ENCODE measurements at places on chromosomes 7 and 10.

- no peak for DNase-seq
Measured at GRCh38 chr7:20401861-20402746, 71.4 kb downstream of the ITGB8 start.

DNA sequence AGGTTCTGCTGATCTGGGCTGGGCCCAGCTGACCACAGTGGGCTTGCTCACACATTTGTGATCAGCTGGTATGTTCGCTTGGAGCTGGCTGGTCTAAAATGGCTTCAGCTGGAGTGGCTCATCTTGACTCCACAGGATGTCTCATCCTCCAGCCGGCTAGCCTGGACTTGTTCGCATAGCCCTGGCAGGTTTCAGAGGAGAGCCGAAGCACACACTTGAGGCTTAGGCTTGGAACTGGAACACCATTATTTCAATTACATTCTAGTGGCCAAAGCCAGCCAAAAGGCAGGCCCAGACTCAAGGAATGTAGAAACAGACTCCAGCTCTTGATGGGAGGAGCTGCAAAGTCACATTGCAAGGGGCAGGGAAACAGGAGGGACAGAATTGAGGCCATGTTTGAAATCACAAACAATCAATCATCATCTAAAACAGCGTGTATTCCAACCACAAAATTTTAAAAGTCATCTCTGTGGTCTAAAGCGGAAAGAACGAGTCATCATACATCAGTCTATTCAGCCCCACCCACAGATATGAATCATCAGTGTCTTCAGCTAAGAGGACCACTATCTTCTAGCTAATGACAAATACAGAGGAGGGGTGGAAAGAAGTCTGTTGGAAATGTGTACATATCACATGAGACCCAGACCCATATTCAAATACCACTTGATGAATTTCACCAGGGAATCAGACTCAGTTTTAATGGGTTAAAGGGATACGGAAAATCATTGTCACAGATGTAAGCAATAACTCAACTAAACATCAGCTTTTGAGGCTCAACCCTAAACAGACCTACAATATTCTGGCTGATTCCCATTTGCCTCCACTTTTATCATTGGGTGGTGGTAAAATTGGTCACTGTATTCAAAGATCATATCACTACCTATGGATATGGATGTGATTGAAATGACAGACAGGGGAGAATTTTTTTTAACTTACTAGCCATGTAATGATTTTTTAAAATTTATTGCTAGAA is 139.0 kb upstream of the MKLN1 start:
- DNase-seq, result no peak

DNA sequence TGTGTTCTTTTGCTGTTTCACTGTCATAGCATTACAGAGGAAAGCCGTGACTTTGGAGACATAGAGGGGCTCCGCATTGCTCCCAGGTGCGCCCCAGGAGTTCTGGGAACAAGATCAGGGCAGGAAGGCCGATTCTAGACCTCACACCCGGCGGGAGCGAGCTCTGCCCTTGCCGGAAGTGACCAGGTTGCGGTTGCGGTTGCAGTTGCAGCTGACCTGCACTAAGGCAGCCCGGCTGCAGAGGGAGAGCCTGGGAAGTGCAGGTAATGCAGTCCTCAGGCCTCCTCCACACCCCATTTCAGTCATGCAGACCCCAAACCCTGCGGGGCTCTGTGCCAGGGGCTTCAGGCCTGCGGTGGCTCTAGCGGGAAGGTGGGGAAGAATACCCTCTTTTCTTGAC is 130.0 kb upstream of the LANCL2 start:
- no peak for DNase-seq

DNA sequence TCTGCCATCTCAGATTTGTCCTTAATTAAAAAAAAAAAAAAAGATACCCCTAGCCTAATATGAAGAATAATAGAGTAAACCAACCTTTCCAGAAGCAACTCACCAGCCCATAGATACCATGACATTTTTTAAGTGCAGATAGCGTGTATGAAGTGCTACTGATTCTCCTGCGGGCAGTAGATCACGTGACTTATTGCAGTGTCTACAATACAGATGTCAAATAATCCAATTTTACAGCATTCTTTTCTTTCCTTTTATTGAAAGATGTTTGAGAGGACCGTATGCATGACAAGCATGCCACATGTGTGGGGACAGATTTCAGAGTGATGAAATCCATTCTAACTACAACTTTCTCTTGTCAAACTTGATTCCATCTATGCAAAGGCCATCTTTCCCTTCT is 232.9 kb upstream of the SP4 start:
- DNase-seq, result no peak

DNA sequence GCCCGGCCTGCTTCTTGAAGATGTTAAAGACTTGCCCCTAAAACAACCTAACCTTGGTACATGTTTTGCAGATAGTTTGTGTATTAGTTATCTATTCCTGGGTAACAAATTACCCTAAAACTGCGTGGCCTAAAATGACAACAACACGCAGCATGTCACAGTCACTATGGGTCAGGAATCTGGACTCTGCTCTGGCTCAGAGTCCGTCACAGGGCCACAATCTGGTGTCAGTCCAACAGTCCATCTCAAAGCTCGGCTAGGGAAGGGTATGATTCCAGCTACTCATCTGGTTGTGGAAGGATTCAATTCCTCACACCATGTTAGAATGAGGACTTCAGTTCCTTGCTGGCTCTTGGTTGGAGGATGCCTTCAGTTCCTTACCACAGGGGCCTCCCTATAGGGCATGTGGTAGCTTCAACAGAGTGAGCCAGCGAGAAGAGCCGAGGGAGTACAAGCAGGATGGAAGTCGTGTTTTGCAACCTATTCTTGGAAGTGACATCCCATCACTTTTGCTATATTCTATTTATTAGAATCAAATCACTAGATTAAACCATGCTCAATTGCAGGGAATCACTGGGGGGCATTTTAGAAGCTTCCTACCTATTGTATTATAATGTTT is 71.3 kb downstream of the ANLN start:
- DNase-seq, result no peak

GRCh38 chr7:71626206-71626605 is 494.3 kb downstream of the GALNT17 start:
- DNase-seq, result no peak

DNA sequence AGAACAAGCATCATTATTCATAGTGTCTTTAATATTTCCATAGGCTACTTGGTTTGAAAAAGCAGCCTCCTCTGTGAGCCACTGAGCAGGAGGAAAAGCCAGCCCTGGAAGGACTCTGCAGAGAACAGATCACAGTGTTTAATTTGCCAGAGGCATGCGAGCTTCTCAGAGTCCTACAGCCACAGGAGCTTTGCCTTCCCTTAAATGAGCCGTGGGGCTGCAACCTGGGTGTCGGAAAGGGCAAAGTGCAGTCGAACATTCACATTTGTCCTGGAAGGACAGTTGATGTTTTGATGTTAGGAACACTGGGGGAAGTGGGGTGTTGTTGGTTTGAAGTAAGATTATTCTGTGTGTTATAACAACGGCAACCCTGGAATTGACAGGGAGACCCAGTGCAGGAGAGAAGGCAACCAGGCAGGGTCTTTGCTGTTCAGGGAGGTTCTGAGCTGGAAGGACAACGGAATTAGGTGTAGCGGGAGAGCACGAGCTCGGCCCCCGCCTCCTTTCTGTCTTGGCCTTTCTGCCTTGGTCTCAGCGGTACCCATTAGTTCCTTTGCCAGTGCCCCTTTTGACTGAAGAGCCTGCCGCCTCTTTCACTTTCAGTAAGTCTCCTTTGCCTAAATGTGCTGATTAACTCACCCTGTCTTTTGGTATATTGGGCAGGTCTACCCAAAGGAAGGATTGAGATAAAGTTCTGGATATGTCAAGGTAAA is 192.3 kb upstream of the PITRM1 start:
- no peak for DNase-seq

- no peak for DNase-seq
Measured at GRCh38 chr10:34627741-34628140, 187.4 kb downstream of the PARD3 start.

- DNase-seq, result no peak
Measured at GRCh38 chr7:23971031-23971430, 261.0 kb downstream of the STK31 start.
